ENCODE measurements at places on chromosomes 16 and 17. TPM values are rescaled to one million over a fixed set of nuclear protein-coding genes. Genes with fewer than 3 reads are reported as not detected.

Gene MGRN1
- 40.8 TPM for total RNA-seq

Gene FADS6
- not detected for total RNA-seq

Gene RNF222
- 0.73 TPM for total RNA-seq

Gene ZNF205
- 0.52 TPM for total RNA-seq

Gene SLFN14
- total RNA-seq: 3.8 TPM

Gene ERBB2
- 10.2 TPM for total RNA-seq

Gene TBC1D3H
- total RNA-seq: not detected
